Stimulated activated CD4-positive, alpha-beta T cell treated with anti-CD3 and anti-CD28 coated beads, TNF-alpha, amount 100 ng/mL, for 4 hours (primary cell): ENCODE measurements at places on chromosomes 1 and 21.
A peak's percentile ranks its signal among the peaks of the same experiment; 100 is the strongest.

- DNase-seq, result no peak
These were observed 25.5 kb upstream of the PSMG1 start for GRCh38 chr21:39208624-39209333.

GRCh38 chr21:38734646-38735365, 70.9 kb upstream of the ETS2 start:
- DNase-seq, result no peak

- no peak for DNase-seq
These were observed 33.9 kb downstream of the TMEM63A start for GRCh38 chr1:225848030-225848955.

GRCh38 chr1:67560580-67561255, 124.3 kb upstream of the GADD45A start:
- no peak for DNase-seq

GRCh38 chr1:195788721-195789120, 819.5 kb downstream of the KCNT2 start:
- no peak for DNase-seq

GRCh38 chr1:14590411-14591180, 7.9 kb upstream of the KAZN start:
- DNase-seq, result no peak

GRCh38 chr1:9858293-9859035, 34.7 kb upstream of the CLSTN1 start:
- no peak for DNase-seq

DNA sequence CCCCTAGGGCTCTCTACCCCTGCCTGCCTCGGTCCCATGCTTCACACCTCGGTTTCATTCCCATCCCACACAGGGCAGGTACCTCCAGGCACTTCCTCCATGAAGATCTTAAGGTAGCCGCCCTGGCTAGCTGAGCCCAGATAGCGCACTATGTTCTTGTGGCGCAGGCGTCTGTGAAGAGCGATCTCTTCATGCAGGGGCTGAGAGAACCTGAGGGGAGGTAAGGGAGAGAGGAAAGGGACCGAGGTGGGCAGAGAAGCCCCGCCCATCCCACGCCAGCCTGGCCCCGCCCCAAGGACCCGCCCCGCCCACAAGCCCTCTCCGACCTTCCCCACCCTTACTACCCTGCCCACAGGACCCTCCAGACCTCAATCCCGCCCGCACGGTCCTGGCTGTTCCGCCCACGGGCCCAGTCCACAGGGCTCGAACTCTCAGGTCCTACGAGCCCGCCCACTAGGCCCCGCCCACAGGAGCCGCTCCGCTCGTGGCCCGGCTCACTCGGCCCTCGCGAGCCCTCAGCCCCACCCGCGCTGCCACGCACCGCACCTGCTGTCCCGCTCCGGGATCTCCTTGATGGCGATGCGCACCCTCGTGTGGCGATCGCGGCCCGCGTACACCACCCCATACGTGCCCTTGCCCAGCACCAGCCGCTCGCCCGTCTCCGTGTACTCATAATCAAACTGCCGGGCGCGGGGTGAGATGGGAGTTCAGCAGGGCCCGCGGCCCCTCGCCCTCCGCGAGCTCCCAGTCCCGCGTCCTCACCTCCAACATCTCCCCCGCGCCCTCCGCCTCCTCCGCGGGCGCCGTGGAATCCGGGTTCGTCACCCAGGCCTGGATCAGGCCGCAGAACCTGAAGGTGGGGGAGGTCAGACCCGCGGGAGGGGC, 6.4 kb downstream of the MAP3K6 start:
- DNase-seq, result peak; percentile 30

- DNase-seq, result no peak
These were observed 2.4 kb downstream of the RAP1GAP start for GRCh38 chr1:21666576-21667320.

- DNase-seq, result no peak
These were observed 473.3 kb upstream of the PLXNA2 start for GRCh38 chr1:208717525-208717924.
